ELR (cell line): ENCODE measurements at places on chromosomes 5 and 9.
A peak's percentile ranks its signal among the peaks of the same experiment; 100 is the strongest.

DNA sequence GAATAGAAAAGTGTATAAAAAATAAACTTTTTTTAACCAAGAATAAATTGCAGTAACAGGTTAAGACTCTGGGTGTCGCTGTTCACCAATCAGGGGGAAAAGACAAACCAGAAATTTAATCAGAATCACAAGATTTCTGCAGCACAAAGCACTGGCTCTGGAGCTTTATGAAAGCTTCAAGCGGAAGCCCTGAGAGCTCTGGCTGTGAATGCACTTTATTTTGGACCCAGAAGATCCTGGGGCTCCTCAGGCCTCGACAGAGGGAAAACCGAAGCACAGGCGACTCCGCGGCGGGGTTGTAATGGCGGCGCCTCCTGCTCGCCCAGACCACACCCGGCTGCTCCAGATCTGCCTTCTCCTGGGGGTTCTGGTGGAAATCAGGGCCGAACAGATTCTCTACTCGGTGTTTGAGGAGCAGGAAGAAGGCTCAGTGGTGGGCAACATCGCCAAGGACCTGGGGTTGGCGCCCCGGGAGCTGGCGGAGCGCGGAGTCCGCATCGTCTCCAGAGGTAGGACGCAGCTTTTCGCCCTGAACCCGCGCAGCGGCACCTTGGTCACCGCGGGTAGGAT is at the start of gene PCDHGA4:
TSS of gene PCDHGA4 (plus strand) at position 122 of the 570 bp plus-strand sequence. CDS start at position 209, 87 bp downstream.
- peak; percentile 39 for DNase-seq

DNA sequence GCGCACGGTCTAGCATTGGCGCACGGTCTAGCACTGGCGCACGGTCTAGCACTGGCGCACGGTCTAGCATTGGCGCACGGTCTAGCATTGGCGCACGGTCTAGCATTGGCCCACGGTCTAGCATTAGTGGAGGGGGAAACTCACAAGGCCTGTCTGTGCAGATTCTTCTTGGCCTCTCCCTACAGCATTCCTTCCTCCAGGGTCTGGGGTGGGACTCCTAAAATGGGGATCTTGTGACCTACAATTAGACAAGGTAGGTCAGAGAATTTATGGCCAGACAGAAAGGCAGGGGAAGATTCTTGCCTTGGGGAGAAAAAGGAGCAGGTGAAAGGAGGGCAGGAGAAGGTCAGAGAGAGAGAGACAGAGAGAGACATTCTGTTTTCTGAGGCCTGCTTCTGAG is 5.4 kb upstream of the GBGT1 start:
- DNase-seq, result no peak

- DNase-seq, result no peak
These were observed 450.2 kb downstream of the NR2F1-AS1 start for GRCh38 chr5:93130624-93131490.

- DNase-seq, result no peak
These were observed 2071.2 kb upstream of the C9orf72 start for GRCh38 chr9:29644514-29644913.

DNA sequence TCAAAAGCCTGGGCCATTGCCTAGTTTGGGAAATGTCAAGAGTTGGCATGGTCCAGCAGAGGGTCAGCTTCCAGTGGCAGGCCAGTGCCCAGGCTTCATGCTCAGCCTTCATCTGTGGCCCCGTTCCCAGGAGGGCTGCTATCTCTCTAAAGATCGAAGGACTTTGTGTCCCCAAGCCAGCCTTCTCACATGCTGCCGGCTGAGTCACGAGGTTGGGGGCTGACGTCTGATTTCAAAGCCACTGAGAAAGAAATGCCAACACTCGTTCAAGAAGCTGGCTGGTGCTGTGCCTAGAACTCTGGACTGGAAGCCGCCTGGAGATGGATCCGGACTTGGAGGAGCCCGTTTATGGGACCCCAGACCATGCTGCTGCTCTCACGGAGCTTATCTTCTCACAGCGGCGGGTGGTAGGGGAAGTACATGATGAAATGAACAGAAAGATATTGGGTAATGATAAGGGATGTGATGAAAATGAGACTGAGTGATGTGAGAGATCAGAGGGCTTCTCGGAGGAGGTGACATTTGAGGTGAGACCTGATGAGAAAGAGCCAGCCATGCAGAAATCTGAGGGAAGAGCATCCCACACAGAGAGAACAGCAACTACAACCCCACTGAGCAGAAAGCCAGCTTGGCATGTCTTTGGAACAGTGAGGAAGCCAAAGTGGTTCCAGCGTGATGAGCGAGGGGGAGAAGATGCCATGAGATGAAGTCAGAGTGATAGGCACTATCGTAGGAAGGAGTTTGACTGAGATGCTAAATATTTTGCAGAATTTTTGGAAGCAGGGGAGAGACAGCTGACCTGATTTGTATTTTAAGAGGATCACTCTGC is 54.9 kb upstream of the BOD1 start:
- no peak for DNase-seq

DNA sequence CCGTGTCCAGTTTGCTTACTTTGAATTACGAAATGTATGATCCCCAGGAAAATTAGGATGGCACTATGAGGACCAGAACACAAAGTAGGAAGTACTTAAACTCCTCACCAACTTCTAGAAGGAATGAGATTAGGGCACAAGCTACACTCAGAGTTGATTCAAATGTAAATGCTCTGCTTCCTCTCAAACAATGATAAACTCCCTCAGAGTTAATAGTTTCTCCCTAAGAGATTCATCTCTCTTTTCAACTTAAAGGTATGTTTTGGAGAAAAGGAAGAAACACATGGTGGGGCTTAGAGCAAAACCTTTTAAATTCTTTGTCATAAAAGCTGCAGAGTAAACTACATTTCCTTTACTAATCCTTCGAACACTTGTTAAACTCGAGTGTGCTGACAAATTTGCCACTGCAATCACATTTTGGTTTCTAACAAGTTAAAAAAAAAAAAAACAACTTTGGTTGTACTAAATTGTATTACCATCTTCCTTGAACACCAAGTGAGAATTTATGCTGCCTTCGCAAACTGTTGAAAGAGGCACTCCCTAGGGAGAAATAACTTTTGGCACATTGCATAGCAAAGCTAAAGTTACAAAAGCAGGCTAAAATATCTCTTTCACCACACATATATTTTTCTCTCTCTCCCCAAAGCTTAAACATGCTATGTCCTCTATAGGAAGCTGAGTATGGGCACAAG is 66.6 kb downstream of the DENND1A start:
- no peak for DNase-seq

DNA sequence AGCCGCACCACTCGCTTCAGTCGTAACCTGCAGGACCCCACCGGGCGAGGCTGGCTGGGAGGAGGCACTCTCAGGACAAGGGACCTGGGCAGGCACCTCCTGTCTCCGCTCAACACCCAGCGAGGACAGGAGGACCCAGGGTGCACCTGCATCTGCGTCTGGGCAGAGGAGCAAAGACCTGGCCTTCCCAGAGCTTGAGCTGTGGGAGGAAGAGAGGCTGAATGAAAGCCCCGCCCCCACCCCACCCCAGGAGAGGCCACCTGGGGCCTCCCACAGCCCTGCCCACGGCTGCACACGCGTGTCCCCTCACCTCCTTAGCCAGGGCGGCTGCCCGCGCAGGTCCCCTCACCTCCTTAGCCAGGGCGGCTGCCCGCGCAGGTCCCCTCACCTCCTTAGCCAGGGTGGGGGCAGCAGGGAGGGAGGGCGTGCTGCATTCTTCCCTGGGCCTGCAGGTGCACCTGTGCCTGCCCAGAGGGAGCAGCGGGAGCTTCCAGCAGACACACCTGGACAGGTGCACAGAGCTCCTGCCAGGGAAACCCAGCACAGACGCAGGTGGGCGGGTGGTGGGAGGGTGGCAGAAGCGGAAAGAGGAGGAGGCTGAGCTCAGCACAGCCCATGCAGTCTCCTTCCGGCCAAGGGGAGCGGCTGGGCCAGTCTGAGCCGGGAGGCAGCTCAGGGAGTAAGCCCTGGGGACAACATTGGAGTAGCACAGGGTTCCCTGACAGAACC is 18.5 kb upstream of the SLC12A7 start:
- DNase-seq, result no peak

- no peak for DNase-seq
These were observed 5.8 kb downstream of the ANKDD1B start for GRCh38 chr5:75616971-75617621.

DNA sequence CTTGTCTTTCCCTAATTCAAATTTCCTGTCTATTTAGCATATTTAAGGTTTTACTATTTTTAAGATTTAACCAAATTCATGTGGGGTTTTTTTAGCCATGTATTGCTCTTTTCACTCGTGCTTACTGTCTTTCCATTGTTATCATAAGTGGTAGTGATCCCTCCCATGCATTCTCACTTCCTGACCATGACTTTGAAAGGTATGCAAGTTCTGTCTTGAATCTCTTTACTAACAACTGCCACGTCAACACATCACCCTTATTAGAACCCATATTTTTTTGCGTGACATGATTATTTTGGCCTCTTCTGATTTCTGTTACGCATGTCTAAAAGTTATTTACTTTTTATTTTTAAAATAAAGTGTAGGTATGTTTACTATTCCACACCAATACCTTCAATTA is 94.7 kb upstream of the CDH6 start:
- no peak for DNase-seq

DNA sequence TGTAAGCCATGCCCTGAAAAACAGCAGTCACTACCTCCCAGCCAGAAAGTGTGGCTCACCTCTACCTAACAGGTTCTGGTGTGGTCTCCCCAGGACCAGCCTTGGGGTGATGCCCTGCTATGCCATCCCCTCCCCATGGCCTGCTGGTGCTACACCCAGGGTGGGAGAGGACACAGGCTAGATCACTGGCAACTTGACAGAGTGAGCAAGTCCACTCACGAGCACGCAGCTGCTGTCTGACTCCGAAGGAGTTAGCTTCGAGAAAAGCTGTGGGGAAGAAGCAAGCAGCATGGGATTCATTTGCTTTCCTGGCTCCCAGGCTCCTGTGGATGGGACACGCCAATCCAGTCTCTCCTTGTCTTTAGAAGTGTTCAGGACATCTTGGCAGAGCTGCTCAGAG is 102.2 kb downstream of the COL5A1 start:
- DNase-seq, result no peak
